ENCODE measurements at places on chromosomes 1 and 21.

DNA sequence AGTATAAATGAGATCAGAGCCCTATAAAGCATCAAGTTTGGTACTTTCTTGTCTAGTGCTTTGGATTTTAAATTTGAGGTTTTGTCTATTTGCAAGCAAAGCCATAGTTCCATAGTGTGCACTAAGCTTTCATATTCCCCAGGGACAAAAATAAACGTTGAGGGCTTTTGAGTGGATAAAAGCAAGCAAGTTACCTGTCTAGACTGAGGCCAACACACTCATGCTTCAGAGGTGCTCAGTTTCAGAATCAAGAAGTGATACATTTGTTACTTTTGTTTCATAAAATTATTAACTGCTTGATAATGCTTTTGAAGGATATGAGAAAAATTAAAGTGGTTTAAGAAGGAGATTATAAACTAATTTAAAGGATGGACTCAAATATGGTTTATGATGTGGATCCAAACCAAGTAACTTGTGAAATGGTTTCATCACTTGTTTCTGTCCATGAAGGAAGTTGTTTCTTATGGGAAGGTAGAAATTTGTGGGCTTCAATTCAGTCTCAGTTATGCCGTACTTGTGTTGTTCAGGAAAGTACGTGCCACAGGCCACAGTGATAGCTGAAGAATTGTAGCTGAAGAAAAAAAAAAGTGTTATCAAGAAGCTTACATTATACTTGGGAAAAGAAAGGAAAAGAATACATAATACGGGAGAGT is 71.2 kb downstream of the CHRM3 start:
- no peak for DNase-seq

GRCh38 chr1:199489594-199489993 is 537.9 kb upstream of the NR5A2 start:
- DNase-seq, result no peak

DNA sequence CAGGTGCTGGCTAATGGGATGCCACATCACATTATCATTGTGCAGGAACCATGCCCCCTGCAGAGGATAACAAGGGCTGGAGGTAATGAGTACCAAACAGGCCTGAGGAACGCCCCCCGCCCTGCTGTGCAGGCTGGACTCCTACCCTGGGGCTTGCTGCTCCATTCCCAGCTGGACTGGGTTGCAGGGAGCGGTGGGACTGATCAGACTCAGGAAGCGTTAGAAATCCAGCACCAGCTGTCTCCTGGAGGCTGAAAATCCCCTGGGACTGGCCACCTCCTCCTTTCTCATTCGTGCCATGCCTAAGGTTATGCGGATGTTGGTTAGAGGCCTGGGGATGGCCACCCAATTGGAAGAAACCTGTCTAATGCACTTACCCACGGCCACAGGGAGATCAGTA is 36.9 kb upstream of the POU3F1 start:
- DNase-seq, result peak; percentile 60

GRCh38 chr1:41532206-41532975 is 47.9 kb upstream of the EDN2 start:
- no peak for DNase-seq

- DNase-seq, result no peak
Measured at GRCh38 chr1:67713057-67713846, 28.3 kb downstream of the GADD45A start.

- DNase-seq, result no peak
Measured at GRCh38 chr1:30809514-30810263, 52.1 kb upstream of the LAPTM5 start.

GRCh38 chr1:36467700-36468455 is 3.7 kb upstream of the MRPS15 start:
- DNase-seq, result no peak

DNA sequence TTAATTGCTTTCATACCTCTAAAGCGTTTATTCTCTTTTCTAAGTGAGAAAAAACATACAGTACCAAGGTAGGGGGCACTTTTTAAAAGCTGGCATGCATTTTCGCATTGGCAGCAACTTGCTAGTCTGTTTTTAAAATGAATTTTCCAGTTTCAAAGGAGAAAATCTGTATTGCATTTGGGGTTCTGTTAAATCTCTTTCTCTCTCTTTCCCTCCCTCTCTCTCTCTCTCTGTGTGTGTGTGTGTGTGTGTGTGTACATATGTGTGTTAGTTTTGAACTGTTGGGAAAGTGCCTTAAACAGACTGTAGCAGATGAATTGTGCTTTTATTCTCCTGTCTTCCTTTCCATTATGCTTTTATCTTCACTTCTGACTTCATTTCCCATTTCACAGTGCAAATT is 7.3 kb downstream of the NIBAN1 start:
- no peak for DNase-seq

DNA sequence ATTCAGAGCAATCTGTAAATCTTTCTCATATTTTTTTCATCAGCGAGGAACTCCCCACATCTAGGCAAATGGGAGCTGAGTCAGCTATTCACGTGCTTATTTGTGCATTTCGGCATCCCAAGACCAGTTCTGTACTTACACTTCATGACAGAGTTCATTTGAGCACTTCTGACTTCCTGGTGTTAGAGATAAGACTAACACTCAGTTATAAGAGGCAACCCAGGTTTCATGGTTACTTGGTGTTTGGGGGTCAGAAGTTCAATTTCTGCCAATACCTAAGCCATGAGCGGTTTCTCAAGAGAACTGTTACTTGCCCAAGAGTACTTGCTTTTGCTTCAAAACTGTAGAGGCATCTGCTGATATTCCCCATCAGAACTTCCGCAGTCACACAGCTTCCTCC is 24.1 kb upstream of the DESI2 start:
- DNase-seq, result no peak

GRCh38 chr1:171180670-171181069 is 4.4 kb upstream of the FMO2 start:
- DNase-seq, result no peak

DNA sequence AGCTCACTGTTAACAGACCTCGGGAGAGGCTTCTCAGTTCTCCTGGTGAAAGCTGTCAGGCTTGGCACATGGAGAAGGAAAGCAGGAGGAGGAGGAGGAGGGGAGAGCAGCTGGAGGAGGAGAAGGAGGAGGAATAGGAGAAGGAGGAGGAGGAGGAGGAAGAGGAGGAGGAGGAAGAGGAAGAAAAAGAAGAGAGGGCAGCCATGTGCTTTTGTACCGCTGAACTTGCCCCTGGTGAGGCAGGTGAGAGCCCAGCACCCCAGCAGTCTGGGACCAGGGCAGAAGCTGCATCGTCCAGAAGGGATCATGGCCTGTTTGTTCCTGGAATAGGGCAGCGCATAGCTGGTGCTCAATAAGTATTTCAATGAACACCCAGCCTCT is 21.3 kb upstream of the GRHL3 start:
- no peak for DNase-seq

- DNase-seq, result no peak
Measured at GRCh38 chr1:214247501-214248041, 33.4 kb upstream of the SMYD2 start.

GRCh38 chr1:181506563-181507353 is 23.4 kb downstream of the CACNA1E start:
- DNase-seq, result no peak

GRCh38 chr1:17654519-17654918 is 100.6 kb upstream of the ACTL8 start:
- DNase-seq, result no peak

DNA sequence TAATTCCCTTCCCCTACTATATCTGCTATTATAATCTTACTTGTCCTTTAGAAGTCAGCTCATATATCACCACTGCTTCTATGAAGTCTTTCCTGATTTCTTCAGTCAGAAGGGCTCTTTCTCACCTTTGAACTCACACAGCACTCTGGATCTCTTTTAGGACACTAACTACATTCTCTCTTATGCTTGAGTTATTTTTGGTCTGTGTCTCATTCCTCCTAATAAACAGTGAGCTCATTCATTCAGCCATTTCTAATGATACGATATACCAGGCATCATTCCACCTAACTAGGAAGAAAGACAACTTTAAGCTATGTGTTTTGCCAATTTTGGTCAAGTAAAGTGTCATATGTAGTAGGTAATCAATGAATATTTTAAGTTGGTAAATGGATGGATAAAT is 1.2 kb upstream of the STYXL2 start:
- DNase-seq, result no peak

DNA sequence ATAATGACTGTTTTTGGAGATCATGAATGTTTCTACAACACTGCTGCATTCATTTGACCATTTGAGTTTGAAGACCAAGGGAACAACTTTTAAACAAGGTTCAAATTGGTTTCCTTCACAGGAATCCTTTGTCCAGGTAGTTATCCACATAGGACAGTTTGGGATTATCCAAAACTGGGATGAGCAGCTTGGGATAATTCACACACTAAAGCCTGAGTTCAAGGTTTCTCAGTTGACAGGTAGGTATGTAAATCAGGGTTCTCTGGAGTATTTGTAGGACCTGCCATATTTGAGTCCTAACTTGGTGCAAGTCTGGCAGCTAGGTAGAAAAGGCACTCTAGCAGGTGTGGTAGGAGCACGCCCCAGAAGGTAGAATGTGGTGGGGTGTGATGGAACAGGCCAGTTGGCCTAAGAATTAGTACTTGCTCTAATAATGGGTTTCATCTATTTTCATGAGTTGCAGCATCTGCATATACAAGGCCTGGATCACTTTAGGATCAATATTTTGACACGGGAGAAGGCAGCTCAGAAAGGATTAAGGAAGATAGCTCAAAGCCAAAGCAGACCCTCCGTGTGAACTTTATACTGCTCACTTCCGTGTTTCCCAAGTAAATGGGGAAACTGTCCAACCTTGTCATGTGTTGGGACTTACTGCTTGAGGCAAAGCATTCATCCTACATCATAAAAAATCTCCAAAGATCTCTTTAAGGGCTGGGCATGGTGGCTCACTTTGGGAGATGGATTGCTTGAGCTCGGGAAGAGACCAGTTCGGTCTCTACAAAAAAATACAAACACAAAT is 14.1 kb upstream of the RAB42 start:
- DNase-seq, result no peak

DNA sequence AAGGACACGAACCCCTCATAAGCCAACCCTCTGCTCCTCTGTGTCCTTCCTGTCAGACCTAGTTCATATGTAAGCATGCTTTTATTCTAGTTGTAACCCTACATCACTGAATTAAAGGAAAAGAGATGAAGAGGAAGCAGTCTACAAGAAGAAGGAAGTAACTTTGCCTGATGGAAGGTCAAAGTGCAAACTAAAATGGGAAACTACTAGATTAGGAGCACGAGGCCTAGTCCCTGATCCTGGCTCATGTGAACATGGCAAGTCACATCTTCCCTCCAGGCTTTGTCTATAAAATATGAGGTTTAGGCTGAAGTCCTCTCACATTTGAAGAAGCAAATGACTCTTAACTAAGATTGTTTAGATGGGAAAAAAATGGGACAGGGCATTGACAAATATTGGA is 13.2 kb downstream of the ZMYND12 start:
- no peak for DNase-seq

GRCh38 chr1:40628903-40629292 is 36.6 kb downstream of the RIMS3 start:
- DNase-seq, result no peak

DNA sequence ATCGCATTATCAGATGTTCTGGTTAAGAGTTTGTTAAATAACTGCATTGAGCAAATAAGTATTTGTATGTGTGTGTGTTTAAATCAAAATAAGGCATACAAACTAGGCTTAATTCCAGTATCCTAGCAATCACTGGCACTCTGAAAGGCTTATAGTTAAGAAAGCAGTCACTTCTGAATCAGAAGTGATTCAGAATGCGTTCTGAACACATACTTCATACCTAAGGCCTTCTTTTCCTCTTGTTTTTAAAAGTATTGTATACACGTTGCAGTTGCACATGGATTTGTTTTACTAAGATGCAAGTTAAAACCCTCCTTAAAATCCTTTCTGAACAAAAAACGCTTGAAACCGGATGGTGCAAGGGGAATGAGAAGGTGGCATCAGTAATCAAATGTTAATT is 238.4 kb upstream of the DMRTA2 start:
- DNase-seq, result no peak

DNA sequence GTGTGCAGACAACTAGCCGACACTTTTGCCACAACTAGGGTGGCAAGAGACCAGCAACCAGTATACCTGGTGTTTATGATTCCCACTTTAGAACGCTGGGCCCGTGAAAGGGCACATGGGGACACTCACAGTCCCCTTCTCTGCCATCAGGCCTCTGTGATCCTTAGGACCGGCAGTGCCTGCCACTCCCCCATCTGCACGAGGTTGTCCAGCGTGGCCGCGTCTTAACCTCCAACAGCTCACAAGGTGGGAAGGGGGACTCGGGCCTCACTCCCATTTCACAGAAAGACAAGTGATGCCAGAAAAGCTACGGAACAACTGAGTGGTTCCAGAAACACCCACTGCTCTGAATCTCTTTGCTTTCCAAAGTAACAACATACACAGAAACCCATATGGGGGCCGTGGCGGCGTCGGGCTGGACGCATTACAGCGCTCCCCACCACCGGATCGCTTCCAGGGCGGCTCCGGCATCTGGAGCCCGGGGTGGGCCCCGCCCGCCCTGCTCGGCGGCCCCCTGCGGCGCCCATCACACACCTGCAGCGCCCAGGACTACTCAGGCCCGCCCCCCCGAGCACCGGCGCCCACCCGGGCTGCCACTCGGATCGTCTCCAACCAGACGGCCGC is 1.0 kb downstream of the ZNF496 start:
- no peak for DNase-seq

DNA sequence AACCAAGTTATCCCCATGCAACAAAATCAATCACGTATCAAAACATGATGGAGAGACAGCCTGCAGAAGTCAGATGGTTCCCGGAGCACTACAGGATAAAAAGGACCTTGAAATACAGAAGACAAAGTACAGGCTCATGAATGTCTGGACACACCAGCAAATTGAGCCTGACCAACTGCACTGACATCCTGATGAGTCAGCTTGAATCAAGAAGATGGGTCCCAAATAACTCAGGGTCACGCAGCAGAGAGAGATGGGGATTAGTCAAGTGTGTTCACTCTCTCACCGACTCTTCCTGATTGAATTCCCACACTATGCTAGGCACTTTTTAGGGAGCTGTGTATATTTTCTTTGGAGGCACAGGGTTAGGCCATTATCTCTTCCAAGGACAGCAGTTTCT is 71.1 kb upstream of the DIRAS3 start:
- DNase-seq, result no peak

- DNase-seq, result no peak
Measured at GRCh38 chr21:36454706-36455105, 25.2 kb downstream of the CLDN14 start.

GRCh38 chr1:228836427-228836826 is 101.1 kb downstream of the RHOU start:
- no peak for DNase-seq

DNA sequence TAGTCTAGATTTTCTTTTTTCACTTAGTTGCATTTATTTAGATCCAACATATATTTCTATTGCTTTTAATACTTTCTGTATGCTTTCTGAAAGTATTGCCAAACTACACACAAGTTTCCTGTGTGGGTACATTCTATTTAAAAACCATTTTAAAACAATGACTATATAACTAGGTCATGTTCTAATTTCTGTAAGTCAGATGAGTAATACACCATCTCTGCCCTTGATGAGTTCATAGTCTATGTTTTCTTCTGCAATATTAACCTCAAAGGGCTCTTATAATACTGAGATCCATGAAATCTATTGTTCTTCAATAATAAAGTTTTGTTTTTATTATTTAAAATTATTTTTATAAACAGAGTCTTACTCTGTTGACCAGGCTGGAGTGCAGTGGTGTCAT is 68.3 kb downstream of the RNASEL start:
- DNase-seq, result no peak

- peak; percentile 9 for DNase-seq
Measured at GRCh38 chr1:159120317-159120716, 43.8 kb upstream of the AIM2 start.
